ENCODE measurements at places on chromosomes 2 and 18.

GRCh38 chr2:55087501-55087900 is 37.2 kb upstream of the RTN4 start:
- no peak for DNase-seq

DNA sequence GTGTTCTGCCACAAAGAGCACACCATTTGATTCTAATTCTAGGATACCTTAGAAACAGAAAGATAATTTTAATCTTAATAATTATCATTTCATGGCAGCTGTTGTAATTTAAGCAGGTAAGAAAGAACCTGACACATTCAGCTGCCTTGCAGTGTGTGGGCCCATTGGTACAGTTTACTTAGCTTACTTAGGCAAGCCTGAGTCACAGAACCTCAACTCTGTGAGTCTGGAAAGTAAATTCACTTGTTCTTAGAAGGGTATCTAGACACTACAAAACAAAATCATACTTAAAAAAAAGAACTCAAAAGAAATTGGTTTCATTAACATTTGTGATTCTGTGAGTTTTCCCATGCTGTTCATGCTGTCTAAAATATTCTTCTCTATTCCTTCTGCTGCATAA is 956.3 kb upstream of the SLC39A10 start:
- DNase-seq = no peak

DNA sequence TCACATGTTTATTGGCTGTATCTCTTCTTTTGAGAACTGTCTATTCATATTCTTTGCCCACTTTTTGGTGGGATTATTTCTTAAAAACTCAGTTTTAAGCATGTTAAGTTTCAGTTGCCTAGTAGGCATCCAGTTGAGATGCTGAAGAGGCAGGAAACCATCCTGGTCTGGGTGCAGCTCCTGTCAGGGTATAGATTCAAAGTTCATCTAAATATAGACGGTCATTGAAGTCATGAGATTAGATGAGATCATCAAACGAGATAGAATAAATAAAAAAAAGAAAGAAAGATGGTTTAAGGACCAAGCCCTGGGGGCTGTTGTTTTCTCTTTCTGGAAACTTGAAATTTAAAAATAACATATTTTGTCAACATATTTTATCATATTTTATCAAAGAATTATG is 9.2 kb upstream of the DNAH7 start:
- DNase-seq = no peak

DNA sequence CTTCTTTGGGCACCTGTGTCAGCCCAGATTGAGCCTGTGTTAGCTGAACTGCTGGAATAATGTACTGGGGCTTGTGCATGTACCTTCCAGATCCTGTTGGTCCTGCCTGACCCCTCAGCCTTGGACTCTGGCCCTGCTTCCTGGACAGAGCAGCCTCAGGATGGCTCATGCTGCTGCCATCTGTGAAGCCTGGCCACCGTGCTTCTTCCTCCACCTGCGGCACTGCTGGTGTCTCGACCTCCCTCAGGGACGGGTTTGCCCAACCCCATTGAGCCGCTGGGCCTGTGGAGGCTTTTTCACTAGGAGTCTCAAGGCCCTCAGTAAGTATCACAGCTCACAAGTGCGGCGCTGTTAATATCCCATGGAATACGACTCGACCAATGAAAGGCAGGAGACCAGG is 342.7 kb downstream of the TGIF1 start:
- DNase-seq = no peak

GRCh38 chr2:18325118-18325517 is 235.3 kb downstream of the RDH14 start:
- DNase-seq = no peak

DNA sequence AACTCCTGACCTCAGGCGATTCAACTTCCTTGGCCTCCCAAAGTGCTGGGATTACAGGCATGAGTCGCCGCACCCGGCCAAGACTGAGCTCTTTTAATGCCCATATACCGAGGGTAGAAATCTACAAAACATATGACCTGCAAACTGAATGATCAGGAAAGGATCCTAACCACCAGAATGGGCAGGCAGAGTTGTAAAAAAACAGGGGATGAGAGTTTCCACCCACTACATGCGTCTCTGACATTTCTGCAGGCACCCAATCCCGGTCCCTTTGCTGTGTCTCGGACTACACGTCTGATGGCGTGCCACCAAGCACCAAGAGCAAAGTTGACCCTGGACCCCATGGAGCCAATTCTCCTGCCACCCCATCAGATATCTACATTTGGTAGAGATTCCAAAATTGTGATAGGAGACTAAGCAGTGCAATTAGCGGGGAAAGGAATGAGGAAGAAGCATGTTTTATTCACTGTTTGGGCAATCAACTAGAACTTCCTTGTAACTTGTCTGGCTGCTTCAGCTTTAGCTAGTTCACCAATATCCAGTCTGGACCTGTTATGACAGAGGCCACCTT is 74.1 kb downstream of the ATP8B1 start:
- DNase-seq = no peak

- no peak for DNase-seq
These were observed 125.5 kb upstream of the SPRED2 start for GRCh38 chr2:65557616-65558573.

DNA sequence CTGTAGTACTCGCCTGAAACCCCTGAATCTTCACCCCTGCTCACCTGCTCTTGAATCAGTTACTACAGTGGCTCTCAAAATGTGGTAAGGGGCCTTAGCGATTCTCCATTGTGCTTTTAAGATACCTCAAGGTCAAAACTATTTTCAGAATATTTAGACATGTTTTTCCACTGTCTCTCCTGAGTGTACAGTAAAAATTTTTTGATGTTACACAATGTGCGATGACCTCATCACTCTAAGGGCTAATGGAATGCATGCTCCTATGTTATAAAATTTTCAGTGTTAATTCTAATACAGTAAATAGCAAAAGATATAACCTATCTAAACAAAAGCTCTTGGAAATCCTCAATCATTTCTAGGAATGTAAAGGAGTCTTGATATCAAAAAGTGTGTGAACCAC is 336.9 kb upstream of the PKDCC start:
- no peak for DNase-seq

DNA sequence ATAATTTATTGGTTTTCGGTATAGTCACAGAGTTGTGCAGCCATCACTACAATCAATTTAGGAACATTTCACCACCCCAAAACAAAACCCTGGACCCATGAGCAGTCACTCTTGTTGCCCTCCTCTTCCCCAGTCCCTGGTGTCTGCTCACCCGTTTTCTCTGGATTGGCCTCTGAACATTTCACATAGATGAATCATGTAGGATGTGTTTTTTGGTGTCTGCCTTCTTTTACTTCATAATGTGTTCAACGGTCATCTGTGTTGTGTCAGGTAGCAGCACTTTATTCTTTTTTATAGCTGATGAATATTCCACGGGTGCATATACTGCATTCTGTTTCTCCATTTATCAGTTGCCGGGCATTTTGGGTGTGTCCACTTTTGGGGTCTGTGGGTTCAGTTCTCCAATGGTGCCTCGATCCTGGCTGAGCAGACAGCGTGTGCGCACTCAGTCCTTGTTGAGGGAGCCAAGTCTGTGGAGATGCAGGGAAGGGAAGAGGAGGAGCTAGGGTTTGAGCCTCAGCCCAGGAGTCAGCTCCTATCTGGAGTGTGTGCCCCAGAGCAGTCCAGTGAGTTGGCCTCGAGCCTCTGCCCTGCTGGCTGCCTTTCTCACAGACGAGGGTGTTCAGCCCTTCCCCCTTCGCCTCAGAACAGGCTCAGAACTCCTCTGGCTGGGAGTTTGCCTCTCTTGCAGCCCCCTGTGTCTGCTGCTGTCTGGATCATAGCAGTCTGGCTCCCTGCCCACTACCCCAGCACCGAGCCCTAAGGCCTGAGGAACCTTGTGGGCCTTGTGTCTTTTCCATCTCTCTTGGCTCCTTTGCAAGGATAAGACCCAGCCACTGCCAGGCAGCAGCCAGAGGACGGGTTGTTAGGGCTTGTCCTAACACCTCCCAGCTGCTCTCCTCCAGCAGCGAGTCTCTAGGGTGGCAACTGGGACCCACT is 18.0 kb downstream of the C2orf74 start:
- DNase-seq = no peak

- DNase-seq = no peak
These were observed 3.9 kb downstream of the SLC35F6 start for GRCh38 chr2:26767894-26768487.

DNA sequence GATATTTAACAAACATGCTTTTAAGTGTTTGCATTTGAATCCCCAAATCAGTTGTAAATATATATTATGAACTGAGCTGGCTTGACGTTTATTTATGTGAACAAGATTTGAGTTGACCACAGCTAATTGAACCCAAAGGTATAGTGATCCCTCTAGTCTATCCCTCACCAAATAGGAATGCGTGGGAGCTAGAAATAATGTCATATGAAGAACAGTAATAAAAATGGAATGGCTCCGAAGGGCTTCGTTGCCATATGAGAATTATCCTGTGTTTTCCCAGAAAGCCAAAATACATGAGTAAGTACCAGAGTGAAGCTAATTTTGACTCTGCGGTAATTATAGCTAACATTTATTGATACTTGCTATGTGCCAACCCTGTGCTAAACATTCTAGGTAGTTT is 142.7 kb downstream of the ADCYAP1 start:
- DNase-seq = no peak

GRCh38 chr2:216644842-216645635 is 11.8 kb downstream of the IGFBP2 start:
- DNase-seq = no peak

DNA sequence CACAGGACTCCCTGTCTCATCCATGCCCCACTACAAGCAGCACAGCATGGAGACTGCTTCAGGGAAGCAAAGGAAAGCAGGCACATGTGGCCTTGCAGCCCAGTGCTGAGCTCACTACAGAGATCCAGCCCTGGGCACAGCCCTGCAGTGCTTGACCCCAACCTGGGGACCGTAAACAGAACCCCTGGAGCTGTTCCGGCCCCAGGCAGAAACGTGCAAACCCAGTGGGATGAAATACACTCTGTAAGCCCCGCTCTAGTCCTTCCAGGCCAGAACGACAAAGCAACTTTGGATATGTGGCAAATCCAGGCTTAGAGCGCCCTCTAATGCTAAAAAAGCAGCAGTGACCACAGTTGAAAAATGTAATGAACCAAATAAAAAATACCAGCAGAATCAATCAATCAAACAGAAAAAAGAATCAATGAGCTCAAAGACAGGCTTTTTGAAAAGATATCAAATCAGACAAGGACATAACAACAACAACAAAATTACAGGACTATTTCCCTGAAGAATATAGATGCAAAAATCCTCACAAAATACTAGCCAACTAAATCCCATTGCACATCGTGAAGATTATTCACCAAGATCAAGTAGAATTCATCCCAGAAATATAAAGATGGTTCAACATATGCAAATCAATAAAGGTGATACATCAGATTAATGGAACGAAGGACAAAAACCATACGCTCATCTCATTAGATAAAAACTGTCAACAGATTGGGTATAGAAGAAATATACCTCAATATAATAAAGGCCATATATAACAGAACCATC is 45.6 kb downstream of the ZNF519 start:
- DNase-seq = no peak

DNA sequence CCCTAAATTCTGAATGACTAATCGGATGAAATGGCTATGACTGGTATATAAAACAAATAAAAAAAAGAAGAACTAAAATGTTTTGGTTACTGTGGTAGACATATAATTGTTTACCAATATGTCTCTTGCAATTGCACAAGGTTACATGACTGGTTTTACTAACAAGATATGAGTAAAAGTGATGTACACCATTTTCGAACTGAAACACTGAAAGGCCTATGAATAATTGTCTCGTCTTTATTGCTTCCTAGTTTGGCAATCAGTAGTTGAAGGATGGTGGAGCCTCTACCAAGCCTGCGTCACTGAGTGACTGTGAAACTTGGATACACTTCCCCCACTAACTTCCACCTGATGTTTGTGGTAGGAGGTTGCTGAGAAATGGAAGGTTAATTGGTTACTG is 16.5 kb downstream of the CDH19 start:
- DNase-seq = no peak

GRCh38 chr18:54250846-54251261 is 18.5 kb upstream of the POLI start:
- no peak for DNase-seq
